ENCODE measurements at places on chromosomes 16 and 17. TPM values are rescaled to one million over a fixed set of nuclear protein-coding genes. Genes with fewer than 3 reads are reported as not detected.

DNA sequence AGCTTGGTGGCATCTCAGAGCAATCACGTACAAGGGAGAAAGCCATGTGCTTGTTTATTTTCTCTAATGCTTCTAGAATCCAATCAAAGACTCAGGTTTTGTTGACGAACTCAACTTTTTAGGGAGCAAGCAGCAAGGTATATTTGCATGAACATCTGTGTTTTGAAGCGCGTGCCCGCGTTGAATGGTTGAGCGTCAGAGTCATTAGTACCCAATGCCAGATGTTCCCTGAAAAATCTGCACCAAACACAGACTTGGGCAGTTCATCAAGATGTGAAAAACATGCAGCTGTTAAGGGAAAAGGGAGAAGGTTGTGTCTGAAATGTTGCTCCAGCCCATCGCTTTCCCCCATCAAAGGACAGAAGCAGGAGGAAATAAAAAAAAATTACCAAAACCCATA lies 170.4 kb downstream of the SNX29 start:
- no peak for DNase-seq

- DNase-seq, result no peak
Measured at GRCh38 chr16:87207509-87207908, 109.7 kb downstream of the C16orf95 start.

DNA sequence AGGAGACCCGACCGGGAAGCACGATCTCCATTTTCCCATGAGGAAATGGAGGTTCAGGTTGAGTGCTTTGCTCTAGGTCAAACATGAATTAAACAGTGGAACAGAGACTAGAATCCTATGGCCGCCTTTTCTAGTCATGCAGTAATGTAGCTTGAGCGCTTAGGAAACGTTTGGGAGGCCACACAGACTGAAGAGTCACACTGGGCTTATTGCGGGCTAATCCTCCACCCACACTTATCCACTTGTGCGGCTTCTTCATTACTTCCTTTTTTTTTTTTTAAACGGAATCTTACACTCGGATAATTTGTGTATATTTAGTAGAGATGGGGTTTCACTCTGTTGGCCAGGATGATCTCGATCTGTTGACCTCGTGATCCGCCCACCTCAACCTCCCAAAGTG lies 26.0 kb downstream of the CACNG3 start:
- no peak for DNase-seq

- DNase-seq, result no peak
Measured at GRCh38 chr17:45675012-45675411, 109.1 kb upstream of the CRHR1 start.

DNA sequence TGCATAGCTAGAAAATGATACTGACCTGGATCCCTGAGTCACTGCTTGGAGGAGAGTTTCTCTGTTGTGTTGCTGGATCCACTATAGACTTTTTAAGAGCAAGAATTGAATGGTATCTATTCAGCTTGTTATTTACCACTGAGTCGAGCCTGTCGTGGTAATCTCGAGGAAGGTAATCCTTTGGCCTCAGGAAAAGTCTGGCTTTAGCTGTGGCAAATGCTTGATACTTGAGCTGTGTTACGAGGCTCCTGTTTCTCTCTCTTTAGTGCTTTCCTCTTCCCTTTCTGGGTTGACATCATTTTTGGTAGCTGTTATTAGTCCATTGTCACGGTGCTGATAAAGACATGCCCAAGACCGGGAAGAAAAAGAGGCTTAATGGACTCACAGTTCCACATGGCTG lies 314.3 kb downstream of the SNX29 start:
- DNase-seq, result no peak

GRCh38 chr16:72927199-72928089 lies 120.5 kb downstream of the ZFHX3 start:
- no peak for DNase-seq

- no peak for DNase-seq
Measured at GRCh38 chr16:72380283-72380682, 208.3 kb upstream of the PMFBP1 start.

DNA sequence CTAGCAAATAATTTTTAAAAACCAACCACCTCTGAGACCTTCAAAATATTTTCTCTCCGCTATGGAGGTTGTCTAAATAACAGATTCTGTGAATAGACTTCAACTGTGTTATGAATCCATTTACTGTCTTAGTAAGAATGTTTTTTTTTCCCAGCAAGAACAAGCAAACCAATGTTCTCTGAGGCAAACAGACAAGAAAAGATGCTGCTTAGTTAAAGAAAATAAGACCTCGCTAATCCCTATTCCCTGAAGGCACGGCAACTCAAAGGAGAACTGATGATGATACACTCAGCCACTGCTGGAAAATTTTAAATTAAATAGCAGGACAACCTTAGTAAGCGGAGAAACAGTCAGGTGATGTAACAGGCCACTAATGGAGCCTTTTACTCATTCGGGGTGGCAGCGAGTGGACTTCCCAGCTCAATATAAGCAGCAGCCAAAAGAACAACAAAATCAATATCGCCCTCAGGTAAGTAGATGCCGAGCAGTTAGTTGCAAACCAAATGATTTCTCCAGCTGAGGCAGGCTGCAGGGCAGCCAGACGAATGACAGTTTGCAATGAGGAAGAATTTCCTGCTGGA lies 81.8 kb downstream of the CPPED1 start:
- no peak for DNase-seq

Gene TP53TG3B
- total RNA-seq, result not detected

Gene EVI2A
- total RNA-seq, result not detected

Gene IL34
- 4.4 TPM for total RNA-seq

Gene CCL23
- total RNA-seq, result not detected

Gene DNAH2
- 0.22 TPM for total RNA-seq

Gene CORO1A
- total RNA-seq, result 3.4 TPM

Gene NPIPB13
- 14.3 TPM for total RNA-seq

All from H9 (cell line).